ENCODE measurements at places on chromosomes 1 and 21.
A peak's percentile ranks its signal among the peaks of the same experiment; 100 is the strongest.

DNA sequence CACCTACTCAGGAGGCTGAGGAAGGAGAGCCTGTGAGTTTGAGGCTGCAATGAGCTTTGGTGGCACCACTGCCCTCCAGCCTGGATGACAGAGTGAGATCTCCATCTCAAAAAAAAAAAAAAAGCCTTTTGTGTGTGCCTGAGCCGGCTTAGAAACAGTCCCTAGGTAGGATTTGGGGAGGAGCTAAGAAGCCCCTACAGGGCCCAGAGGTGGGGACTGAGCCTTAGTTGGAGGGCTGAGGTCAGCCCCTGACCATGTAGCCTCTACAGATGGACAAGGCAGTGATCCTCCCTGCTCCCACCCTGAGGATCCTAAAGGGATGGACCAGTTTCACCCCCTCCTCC lies 2.5 kb downstream of the ADAMTSL4 start:
- no peak for DNase-seq

DNA sequence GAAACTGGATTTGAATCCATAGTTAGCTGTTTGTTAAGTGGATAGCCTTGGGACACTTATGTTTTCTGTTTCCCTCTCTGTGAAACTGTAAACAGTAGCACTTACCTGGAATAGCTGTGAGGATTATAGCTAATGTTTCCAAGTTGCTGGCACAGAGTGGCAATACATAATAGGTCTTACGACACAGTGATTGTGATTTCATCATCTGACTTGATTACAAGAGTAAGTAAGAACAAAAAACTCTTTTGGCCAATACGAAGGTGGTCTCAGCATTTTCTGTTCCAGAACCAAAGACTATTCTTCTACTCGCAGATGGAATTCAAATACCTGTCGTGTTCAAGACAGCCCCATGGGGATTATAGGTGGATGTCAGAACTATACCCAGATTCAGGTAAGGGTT lies 2.1 kb downstream of the C8B start:
- no peak for DNase-seq

DNA sequence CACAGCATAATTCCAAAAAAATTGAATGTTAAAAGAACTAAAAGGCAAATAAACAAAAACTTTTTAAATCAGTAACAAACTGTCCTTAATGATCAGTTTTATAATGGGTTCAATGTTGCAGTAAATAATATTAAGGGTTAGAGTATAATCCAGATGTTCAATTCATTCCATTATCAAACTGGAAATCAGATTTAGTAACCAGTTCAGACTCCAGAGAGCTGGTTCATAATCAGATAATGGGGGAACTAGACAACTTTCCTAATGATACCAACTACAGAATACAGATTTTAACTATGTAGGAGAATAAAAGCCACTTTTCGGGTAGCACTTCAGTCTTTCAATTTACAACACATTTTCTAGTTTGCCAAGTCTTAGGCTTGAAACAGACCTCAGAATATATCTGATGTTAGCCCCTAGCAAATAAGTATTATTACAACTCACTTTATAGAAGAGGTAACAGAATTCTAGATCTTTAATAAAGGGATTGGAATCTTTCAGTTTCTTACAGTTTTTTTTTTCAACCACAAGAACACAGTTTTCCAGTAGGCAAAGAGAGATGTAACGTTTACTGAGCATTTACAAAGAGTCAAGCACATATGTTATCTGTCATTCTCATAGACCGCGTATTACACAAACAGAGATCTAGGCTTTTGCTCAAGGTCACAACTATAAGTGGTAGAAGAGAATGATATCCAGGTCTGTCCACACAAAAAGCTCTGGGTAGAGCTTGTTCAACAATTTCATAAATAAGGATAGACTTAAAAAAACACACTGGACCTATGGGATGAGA lies 1.9 kb upstream of the DCAF6 start:
- DNase-seq = no peak

DNA sequence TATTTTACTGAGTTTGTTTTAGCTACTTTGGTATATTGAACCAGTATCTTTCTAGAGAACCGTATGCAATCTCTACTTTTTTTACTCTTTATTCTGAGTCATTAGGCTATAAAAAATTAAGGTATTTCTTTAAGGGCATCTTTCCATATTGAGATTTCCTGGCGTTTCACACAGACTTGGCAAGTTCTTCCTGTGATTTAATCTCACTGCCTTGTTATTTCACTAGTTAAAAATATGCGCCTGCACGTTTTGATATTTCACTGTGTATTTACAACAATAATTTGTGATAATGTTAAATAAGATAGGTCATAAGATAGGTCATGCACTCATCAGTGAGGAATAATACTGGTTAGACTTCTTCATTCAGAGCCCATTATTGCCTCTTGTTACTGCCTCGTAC lies 16.2 kb upstream of the CR1L start:
- no peak for DNase-seq

DNA sequence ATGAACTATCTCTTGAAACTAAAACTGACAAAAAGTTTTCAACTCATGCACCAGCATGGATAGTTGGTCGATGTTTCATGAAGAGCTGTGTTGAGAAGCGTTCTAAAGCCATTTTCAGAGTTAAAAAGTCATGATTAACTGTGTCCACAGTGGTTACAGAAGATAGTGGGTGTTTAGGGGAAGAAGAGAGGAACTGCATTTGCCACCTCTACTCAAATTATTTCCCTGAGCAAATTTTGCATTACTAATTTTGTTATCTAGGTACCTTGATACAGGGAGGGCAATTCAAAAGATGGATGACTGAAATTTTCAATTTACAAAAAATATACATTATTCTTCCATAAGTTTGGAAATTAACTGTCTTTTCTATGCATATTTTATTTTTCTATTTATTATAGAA lies 15.5 kb downstream of the SAMSN1 start:
- no peak for DNase-seq

DNA sequence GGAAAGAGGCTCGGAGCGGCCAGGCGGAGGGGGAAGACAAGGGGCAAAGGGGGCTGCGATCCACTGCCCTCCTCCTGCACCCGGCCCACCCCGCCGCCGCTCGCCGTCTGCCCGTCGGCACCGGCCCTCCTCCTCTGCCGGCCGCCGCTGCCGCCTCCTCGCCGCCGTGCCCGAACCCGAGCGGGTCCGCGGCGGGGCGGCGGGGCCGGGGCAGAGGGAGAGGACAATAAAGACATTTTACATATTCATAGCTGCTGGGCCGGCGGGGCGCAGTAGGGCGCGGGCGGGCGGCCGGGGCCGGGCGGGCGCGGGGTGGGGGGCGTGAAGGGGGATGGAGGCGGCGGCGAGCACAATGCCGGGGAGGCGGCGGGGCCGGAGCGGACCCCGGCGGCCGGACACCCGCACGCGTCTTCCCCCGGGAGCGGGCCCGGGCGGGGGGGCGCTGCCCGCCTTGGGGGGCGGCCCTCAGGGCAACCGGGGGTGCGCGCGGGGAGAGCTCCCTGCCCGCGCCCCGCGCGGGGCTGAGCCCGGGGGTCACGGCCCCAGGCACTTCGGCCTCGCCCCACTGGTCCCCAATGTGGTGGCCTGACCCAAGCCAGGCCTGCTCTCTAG lies 546 bp downstream of the POU2F1 start:
- no peak for DNase-seq

DNA sequence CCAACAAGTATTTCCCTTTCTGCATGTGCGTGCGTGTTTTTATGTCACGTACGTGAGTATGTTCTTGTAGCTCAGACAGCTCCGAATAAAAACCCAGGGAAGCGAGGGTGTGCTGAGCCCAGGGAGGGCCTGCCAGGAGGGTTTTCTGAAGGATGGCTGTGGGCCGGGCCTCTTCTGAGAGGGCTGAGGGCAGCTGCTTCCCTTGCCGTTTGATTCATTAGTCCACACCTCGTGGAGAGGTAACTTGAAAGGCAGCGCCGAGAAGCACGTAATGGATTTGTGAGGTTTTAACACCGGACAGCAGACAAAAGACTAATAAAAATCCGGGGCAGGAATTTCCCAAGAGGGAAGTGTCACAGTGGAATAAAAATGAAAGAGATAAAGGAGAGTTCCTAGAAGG lies 29.5 kb downstream of the CD247 start:
- DNase-seq = no peak

- DNase-seq = no peak
These were observed 37.3 kb upstream of the VANGL1 start for GRCh38 chr1:115604508-115604907.

DNA sequence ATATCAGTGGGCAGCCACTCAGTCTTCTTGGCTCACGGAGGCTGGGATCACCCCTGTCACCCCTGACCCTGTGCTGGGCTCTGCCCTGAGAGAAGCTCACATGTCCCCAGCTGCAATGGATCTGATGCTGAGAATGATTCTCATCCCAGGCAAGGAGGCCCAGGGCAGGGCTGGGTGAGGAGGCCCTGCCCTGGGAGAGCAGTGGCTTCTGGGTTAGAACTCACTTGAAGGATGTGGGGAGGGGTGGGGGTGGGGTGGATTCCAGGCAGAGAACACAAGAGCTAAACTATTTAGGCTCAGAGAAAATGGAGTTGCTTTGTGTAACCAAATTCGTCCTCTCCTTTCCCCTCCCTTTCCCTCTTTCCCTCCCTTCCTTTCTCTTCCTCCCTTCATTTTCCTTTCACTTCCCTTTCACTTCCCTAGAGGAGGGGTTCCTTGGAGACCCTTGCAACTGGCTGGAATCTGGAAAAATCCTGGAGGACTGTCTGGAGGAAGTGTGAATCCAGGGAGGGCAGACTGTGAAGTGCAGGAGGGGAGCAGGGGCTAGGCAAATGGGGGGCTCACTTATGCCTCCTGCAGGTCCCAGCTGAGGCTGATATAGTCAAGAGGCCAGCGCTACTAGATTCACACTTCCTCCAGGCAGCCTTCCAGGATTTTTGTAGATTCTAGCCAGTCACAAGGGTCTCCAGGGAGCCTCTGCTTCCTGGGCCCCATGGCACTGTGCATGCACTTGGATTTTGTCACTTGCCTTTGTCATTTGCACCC lies 47.0 kb downstream of the IGSF21 start:
- no peak for DNase-seq

DNA sequence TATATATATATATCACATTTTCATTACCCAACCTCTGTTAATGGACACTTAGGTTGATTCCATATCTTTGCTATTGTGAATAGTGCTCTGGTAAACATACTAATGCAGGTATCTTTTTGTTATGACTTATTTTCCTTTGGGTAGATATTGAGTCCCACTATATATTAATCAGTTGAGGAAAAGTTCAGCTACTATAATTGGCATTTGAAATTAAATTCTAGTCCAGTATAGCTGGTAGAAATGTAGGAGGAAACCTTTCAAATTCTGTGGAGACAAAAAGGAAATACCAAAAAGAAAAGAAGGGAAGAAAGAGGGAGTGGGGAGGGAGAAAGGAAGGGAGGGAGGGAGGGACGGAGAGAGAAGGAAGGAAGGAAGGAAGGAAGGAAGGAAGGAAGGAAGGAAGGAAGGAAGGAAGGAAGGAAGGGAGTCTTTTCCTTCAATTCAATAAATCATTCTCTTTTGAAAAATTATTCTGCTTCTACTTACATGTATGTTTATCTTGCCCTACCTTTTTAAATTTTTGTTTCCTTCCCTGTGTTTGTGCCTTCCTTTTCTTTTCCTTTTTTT lies 311.9 kb downstream of the TPR start:
- no peak for DNase-seq

DNA sequence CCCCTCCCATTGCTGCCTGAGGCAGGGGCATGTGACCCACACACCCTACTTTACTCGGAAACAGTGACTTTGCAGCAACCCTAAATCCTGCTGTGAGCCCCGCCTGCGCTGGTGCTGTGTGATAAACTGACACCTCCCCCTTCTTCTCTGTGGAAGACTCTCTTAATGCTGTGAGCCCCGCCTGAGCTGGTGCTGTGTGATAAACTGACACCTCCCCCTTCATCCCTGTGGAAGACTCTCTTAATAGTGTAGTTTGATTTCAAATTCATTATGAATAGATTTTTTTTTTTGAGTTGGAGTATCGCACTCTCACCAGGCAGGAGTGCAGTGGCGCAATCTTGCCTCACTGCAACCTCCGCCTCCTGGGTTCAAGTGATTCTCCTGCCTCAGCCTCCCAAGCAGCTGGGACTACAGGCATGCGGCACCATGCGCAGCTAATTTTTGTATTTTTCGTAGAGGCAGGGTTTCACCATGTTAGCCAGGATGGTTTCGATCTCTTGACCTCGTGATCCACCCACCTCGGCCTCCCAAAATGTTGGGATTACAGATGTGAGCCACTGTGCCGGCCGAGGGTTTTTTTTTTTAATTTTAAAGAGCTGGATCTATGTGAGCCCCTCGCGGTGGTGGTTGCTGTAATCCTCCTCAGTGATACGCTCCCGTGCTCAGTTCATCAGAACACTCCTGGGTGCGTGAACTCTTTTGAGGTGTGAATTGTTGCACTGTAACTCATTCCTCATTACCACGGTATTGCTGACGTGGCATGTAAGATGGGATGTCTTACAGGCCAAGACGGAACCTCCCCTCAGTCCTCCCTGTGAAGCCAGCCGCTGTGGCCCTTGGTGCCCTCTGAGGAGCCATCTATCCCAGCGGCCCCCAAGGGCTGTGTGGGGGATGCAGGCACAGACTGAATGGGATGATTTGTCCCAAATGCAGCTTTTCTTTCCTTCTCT lies 60.3 kb downstream of the GALNT2 start:
- DNase-seq = peak; percentile 13

GRCh38 chr1:43513471-43514173 lies 17.1 kb upstream of the PTPRF start:
- DNase-seq = no peak

DNA sequence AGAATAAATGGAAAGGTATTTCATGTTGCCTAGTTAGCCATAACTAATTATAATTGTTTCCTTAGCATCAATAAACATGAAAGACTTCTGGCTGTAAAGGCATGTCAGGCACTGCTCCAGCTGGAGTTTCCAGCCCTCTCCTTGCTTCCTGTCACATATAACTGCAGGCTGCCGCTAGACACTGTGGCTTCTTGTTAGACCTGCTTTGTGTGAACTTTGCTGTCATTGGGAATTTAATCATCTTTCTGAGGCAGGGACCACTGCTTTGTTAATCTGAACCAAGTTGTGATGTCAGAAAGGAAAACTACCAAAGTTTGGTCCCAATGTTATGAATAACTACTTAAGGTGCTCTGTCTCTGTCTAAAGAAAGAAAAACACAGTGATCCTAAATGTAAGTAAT lies 90.3 kb upstream of the DUSP10 start:
- DNase-seq = no peak

- no peak for DNase-seq
These were observed 24.3 kb upstream of the TRIM17 start for GRCh38 chr1:228440761-228441500.

- no peak for DNase-seq
These were observed 529.8 kb downstream of the KIF26B start for GRCh38 chr1:245684571-245684970.

DNA sequence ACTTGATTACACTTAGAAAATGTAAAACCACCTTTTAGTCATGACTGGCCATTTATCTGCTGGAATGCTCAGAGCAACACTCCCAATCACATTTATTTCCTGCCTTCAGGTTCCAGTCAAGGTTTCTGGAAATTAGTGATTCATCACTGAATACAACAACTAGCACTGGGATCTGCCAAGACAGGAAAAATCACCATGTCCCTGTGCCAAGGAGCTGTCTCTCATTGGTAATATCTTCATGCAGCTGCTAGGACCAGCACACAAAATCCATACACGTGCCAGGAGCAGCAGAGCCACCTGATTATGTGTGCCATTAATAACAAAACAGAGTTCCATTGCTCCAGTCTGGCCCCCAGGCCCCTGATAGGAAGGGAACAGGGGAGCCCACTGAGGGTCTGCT lies 194.6 kb downstream of the TNR start:
- no peak for DNase-seq

Data from activated CD4-positive, alpha-beta T cell treated with anti-CD3 and anti-CD28 coated beads for 1 hour (primary cell).